ENCODE measurements at places on chromosomes 4 and X. TPM values are rescaled to one million over a fixed set of nuclear protein-coding genes. Genes with fewer than 3 reads are reported as not detected.

Gene REPS2
- 6.9 TPM for total RNA-seq

Gene TACC3
- total RNA-seq: 53.0 TPM

Gene GPR143
- total RNA-seq: 0.93 TPM

Gene NUP62CL
- total RNA-seq: 7.3 TPM
